ENCODE measurements at places on chromosomes 12 and 14.

GRCh38 chr12:47534695-47535094 is 171.1 kb downstream of the RPAP3 start:
- DNase-seq = peak; percentile 25

DNA sequence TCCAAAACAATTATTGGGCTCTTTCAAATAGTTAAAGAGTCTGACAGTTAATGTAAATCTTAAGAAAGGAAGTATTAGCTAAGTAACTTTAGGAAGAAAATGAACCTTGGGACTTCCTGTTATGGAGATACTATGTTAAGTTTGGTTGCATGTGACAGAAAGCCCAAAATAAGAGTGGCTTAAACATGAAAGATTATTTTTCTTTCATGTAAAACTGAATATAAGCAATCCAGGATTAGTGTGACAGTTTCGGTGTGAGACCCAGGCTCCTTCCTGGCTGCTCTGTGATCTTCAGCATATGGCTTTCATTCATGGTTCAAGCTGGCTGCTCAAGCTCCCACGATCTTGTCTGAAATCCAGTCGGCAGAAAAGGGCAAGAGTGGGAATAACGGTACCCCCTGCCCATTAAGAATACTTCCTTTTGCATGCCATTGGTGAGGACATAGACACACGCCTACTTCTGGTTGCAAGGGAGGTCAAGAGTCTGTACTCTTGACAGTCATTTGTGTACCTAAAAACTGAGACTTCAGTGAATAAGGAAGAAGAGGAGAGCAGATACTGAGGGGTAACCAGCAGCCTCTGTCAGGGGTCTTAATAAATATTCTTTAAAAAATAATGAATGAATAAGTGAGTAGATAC is 2.2 kb upstream of the RPAP3 start:
- DNase-seq = no peak

DNA sequence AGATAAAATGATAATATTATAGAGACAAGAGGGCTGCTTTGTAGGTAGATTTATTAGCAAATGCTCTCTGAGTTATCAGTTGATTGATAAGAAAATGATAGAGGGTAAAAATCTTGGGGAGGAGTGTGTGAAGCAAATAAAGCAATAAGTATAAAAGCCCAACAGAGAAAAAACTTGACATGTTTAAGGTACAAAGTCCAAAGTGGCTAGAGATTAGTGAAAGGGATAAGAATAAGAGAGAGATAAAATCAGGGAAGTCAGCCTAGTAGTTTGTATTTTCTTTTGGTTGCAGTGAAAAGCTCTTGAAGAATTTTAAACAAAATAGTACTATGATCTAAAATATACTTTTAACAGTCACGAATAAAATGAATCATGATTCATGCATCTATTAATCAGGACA is 246.2 kb upstream of the LRIG3 start:
- DNase-seq = no peak

- no peak for DNase-seq
Observed at GRCh38 chr12:81644503-81644902, 114.6 kb downstream of the PPFIA2 start.

GRCh38 chr12:47223031-47223847 is 143.5 kb upstream of the AMIGO2 start:
- no peak for DNase-seq

- peak; percentile 35 for DNase-seq
Observed at GRCh38 chr12:50825372-50825838, 17.3 kb upstream of the TMPRSS12 start.

- DNase-seq = no peak
Observed at GRCh38 chr14:104473244-104473565, 106.4 kb upstream of the C14orf180 start.

GRCh38 chr12:122366685-122367475 is 55.6 kb downstream of the CLIP1 start:
- peak; percentile 83 for DNase-seq

DNA sequence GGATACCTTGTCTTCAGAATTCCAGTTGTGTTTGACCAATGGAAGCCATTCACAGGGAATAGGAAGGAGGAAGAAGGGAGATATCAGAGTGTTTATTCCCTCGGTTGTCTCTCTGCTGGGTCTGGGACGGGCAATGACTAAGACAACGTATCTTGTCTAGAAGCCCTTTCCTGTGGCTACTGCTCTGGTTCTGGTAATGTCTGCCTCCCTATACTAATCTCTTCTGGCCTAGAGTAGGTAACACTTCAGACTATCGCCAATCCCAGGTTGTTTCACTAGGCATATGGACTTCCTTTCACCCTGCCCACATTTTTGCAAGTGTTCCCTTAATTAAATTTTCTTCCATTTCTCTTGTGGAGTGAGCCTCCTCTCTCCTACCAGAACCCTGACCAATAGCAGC is 687.7 kb upstream of the TBX3 start:
- no peak for DNase-seq

DNA sequence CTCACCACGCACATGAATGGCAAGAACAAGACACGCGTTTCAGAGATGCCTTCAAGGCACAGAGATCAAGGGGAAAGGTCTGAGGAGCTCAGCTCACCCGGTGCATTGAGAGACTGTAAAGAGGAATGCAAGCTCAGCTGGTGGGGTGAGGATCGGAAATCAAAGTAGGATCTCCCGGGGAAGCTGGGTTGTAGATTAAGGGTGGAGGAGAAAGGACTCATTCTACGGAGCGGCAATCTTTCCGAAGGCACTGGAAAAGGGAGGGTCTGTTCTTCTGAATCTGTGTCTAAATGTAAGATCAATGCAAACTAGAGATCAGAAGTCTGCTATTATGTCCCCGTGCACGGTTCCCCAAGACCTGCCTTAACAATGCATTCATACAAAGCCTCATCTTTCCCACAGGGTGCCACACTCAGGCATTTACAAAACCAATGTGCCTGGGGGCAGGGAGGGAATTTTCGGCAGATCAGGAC is 41.6 kb upstream of the PYGL start:
- no peak for DNase-seq

DNA sequence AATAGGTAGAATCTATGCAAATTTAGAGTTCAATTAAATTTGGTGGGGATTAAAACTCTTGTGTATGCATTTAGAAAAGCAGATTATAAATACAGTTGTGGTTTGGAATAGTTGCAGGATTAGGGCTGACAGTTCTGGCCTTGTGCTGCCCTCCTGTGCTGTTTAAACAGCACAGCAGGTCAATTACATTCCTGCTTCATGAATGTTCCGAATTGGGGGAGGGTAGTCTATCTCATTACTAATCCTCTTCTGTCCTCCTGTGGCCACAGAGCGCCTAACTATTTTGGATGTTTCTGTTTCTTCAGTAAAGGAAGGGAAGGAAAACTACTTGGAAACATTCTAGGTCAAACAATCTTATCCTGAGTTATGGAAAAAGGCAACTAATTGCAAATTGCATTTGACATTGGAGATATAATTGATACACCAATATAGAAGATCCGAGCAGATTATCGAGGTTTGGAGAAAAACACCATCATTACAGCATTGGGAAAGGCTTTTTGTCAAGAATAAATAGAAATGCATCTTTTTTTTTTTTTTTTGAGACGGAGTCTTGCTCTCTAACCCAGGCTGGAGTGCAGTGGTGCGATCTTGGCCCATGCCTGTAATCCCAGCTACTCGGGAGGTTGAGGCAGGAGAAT is 8.7 kb upstream of the GPR19 start:
- peak; percentile 92 for DNase-seq

DNA sequence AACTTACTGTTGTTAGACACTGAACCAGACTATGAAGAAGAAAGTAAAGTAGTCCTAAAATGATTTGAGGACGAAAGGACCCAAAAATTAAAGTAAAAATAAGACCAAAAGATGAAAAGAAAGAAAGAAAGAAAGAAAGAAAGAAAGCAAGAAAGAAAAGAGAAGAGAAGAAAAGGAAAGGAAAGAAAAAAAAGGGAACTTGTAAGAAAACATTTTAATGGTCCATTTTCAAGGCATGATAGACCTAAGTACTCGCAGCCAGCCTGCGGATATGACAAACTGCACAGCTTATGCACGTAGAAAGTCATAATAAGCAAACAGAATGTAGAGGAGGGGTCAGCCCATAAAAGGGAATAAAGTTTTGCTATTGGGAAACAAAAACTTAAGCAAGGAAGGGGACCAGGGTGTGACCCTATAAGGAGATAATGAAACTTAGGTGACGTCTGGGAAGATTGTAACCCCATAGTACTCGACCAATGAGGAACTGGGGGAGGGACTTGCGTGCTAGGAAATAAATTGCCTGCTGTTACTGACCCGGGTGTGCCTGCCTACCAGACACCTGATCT is 59.7 kb downstream of the APOBEC1 start:
- DNase-seq = no peak

GRCh38 chr12:1424674-1425395 is 169.5 kb downstream of the FBXL14 start:
- no peak for DNase-seq

GRCh38 chr12:127595506-127595905 is 671.5 kb upstream of the TMEM132C start:
- no peak for DNase-seq

GRCh38 chr14:68012871-68013270 is 193.3 kb downstream of the RAD51B start:
- DNase-seq = no peak

DNA sequence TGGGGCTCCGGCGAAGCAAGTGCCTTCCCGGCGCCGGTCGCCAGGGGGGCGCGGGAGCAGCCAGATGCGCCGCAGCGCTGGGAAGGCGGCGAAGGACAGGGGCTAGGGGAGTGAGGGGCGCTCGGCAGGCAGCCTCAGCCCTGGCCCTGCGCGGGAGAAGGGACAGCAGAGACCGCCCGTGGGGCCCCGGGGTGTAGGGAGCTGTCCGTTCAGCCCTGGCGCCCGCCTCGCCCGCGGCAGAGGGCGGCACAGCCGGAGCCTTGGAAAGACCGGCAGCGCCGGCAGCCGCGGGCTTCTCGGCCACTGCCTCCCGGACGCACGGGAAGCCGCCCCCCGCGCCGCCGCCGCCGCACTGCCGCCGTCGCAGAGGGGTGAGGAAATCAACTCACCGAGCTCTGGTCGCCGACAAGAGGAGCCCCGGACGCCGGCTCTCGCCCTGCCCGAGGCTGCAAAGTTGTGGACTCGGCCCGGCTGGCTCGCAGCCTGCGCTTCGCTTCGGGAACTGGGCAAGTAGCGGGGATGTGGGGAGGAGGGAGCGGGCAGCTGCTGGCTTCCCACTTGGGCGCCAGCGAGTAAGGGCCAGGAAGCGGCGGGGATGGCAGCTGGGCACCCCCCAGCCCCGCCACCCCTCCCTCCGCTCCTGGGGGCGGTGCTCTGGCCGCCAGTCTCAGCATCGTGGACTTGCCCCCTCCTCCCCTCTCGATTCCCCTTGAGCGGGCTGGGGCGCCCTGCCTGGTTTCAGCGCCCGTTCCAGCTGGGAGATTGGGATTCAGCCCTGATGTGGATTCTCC is at the start of gene ZDHHC22:
ZDHHC22 (minus strand) TSS at position 578 of the 791 bp plus-strand sequence. CDS start 2,053 bp downstream, outside the sequence.
- DNase-seq = peak; percentile 80

- DNase-seq = no peak
Observed at GRCh38 chr12:120216742-120217605, 16.1 kb upstream of the RPLP0 start.

DNA sequence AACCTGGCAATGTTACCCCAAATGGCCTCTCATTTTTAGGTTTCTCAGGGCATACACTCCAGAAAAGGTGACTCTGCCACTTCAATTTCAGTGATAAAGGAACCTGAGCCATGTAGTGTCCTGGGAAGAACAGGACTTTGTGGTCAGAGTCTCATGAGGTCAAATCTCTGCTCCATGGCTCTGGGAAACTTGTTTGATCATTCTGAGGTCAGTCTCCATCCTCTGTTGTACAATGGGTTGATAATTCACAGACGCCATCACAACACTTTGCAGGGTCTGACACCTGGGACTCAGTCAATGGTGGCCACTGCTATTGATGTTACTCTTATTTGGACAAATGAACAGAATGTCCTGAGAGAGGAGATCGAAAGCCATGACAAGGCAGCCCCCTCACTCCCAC is 31.1 kb upstream of the SMOC1 start:
- DNase-seq = no peak

GRCh38 chr12:97038834-97039233 is 131.8 kb downstream of the NEDD1 start:
- peak; percentile 59 for DNase-seq

- DNase-seq = no peak
Observed at GRCh38 chr14:83923842-83924241, 1606.1 kb upstream of the FLRT2 start.

DNA sequence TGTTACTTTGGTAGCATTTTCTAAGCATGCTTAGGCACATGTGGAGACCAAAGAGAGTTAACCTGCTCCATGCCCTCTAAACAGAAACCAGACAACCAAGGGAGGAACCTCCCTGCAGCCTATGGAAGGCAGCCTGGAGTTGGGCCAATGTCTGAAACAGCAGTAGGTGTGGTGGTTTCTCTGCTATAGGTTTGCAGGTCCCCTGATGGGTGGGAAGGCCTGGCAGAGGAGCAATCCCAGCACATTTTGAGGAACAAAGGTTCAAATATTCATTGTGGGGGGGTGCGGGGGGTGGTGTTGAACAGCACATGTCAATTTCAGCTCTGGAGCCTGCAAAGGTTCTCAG is 65.4 kb downstream of the DACT1 start:
- DNase-seq = no peak

Measured in urothelium cell line (cell line).